Esophagus muscularis mucosa (tissue), 4 donors: ENCODE measurements at places on chromosomes 2 and 18. TPM values are rescaled to one million over a fixed set of nuclear protein-coding genes. Genes with fewer than 3 reads are reported as not detected.
A peak's percentile ranks its signal among the peaks of the same experiment; 100 is the strongest.

DNA sequence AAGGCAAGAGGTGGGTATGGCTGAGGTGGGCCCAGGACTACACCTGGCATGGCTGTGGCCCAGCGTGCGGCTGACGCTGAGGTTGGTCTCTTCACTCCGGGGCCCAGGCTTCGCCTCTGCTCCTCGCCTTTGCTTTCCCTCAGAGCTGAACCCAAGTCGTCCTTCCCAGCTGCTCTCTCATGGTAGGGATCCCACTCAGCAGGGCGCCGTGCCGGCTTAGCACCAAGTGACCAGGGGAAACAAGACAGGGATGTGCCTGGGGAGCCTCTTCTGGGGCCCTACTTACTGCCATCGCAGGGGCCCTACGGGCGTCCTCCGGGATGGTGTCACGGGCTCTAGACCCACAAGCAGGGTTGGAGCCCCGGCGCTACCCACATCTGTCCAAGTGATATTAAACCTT lies 138.1 kb upstream of the ALKAL2 start:
- no peaks in the 10 kb centered on the region for H3K4me1 ChIP-seq
- H3K27ac ChIP-seq, result no peak overlapping the region
- peak; percentile 68 for DNase-seq
- H3K27me3 ChIP-seq, result no peaks in the 10 kb centered on the region
- H3K4me3 ChIP-seq, result no peak overlapping the region

Gene C1GALT1C1L
- 0.66 TPM for total RNA-seq

GRCh38 chr2:177355874-177356273 lies 36.7 kb upstream of the AGPS start:
- H3K27me3 ChIP-seq, result no peaks in the 10 kb centered on the region
- no peaks in the 10 kb centered on the region for H3K36me3 ChIP-seq
- DNase-seq, result no peak
- no peak overlapping the region for H3K4me3 ChIP-seq

Gene ZNF804A
- total RNA-seq, result 0.33 TPM
